Activated CD4-positive, alpha-beta T cell treated with anti-CD3 and anti-CD28 coated beads, Interleukin-2, amount 10 ng/mL, durations not matched to agents 7 days and 5 days (primary cell): ENCODE measurements at places on chromosomes 11 and 22. TPM values are rescaled to one million over a fixed set of nuclear protein-coding genes. Genes with fewer than 3 reads are reported as not detected.

DNA sequence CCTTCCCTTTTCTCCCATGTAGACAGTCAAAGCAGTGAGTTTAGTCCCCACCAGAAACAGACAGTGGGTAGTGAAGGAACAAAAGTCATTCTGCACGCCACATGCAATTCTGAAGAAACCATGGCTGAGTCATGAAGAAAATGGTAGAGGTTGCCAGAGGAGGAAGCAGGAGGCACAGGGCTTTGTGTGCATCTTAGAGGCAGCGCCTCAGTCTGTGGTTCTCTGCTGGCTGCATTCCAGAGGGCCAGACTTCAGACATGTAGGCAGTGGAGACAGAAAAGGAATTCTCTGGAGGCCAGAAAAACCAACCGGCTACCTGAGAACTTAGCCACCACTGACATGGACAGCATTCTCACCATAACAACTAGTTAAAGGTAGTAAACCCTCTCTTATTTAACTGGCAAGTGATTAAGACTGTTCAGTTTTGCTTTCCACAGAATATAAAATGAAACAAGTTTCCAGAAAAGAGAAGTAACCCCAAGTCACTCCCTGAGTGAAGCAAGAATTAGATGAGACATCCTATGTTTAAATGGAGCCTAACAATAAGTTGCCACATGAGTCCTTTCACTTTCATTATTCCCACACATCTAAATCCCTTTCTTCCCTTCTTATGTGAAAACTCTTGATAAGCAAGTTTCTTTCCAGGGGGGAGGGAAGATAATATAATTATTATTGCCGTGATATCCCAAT, 556.1 kb downstream of the SOX6 start:
- no peak overlapping the region for H3K27ac ChIP-seq
- H3K36me3 ChIP-seq: no peaks in the 10 kb centered on the region
- no peaks in the 10 kb centered on the region for H3K4me1 ChIP-seq
- DNase-seq: no peak
- peaks cover 2% of the 10 kb centered on the region for H3K27me3 ChIP-seq

DNA sequence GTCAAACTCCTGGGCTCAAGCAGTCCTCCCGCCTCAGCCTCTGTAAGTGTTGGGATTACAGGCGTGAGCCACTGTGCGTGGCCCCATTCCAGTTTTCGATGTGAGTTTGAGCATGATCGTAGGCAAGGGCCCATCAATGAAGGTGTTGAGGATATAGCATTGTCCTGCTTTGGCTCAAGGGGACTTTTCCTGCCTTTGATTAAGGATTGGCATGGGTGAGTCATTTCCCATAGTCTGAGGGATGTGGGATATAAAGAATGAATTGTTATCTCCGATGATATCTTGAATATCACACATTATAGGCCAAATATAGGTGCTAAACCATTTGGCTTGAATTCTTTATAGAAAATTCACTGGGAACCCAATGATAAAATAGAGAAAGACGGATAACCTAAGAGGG, 30.4 kb downstream of the STIM1 start:
- no peak for DNase-seq
- peaks cover 18% of the 10 kb centered on the region for H3K36me3 ChIP-seq
- peaks cover 43% of the 10 kb centered on the region for H3K4me1 ChIP-seq
- no peak overlapping the region for H3K4me3 ChIP-seq

FIBIN gene
- total RNA-seq: not detected

- no peak overlapping the region for H3K27ac ChIP-seq
- H3K27me3 ChIP-seq: no peaks in the 10 kb centered on the region
- peak; percentile 49 for DNase-seq
- H3K36me3 ChIP-seq: no peaks in the 10 kb centered on the region
- H3K4me1 ChIP-seq: no peaks in the 10 kb centered on the region
- no peak overlapping the region for H3K4me3 ChIP-seq
Observed at GRCh38 chr22:23402275-23403151, 177.6 kb downstream of the IGLL1 start.

DNA sequence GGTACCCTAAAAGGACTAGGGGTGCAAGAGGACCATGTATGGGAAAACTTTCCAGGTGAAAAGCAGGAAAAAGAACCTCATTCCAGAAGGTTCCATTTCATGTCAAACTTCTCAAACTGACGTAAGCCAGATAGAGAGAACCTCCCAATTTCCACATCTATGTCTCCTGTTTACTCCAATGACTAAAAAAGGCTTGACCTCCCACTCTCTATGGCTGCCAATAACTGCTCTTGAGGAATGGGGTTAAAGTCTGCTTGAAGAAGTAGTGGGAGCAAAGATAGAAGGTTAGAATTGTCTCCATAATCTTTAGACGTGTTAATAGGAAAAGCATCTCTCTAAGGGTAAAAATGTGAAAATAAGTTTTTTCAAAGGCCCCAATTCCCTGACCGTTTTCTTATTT, 38.0 kb downstream of the DCUN1D5 start:
- no peak overlapping the region for H3K27ac ChIP-seq
- H3K36me3 ChIP-seq: peaks cover 2% of the 10 kb centered on the region
- H3K27me3 ChIP-seq: no peaks in the 10 kb centered on the region
- no peak for DNase-seq
- no peaks in the 10 kb centered on the region for H3K4me1 ChIP-seq

- H3K4me3 ChIP-seq: no peak overlapping the region
- H3K27ac ChIP-seq: no peak overlapping the region
- no peak for DNase-seq
- peaks cover 2% of the 10 kb centered on the region for H3K4me1 ChIP-seq
- no peaks in the 10 kb centered on the region for H3K27me3 ChIP-seq
Observed at GRCh38 chr11:30406978-30407762, 84.3 kb downstream of the ARL14EP start.

UBE4A gene
- total RNA-seq: 42.6 TPM

POU2AF3 gene
- not detected for total RNA-seq

GRCh38 chr11:108536783-108537182, 38.6 kb upstream of the POGLUT3 start:
- no peaks in the 10 kb centered on the region for H3K27me3 ChIP-seq
- H3K4me1 ChIP-seq: no peaks in the 10 kb centered on the region
- no peak for DNase-seq
- H3K4me3 ChIP-seq: no peak overlapping the region

DNA sequence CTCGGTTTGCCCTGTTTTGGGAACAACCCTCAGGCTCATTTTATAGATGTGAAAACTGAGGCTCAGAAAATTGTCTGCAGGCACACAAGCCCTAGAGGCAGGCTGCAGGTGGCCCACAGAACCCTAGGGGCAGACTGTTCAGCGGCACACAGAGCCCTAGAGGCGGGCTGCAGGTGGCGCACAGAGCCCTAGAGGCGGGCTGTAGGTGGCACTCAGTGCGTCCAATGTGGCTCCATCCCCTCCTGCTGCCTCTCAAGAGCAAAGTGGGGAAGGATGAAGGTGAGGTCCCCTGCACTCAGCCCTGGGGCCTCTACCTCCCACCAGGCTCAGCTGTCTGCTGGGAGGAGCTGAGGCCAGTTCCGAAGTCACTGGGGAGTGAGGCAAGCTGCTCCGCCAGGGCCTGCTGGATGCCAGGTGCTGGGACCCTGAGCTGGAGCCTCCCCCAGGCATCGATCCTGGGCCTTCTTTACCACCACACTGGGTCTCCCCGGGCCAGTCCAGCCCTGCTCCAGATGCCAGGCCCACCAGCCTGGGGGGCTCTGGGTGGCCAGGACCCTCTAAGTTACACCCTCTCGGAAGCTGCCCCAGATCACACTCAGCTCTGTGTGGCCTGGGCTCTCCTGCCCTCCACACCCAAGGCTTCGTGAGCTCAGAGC, 2.3 kb downstream of the ACY3 start:
- H3K4me3 ChIP-seq: no peak overlapping the region
- peak; percentile 72 for DNase-seq
- no peak overlapping the region for H3K27ac ChIP-seq
- H3K36me3 ChIP-seq: no peaks in the 10 kb centered on the region
- peaks cover 9% of the 10 kb centered on the region for H3K27me3 ChIP-seq

ELMOD1 gene
- not detected for total RNA-seq

- H3K27ac ChIP-seq: no peak overlapping the region
- H3K4me1 ChIP-seq: no peaks in the 10 kb centered on the region
- no peak overlapping the region for H3K4me3 ChIP-seq
- no peak for DNase-seq
- H3K27me3 ChIP-seq: no peaks in the 10 kb centered on the region
- no peaks in the 10 kb centered on the region for H3K36me3 ChIP-seq
Observed at GRCh38 chr11:77199137-77199745, 71.2 kb downstream of the MYO7A start.

DNA sequence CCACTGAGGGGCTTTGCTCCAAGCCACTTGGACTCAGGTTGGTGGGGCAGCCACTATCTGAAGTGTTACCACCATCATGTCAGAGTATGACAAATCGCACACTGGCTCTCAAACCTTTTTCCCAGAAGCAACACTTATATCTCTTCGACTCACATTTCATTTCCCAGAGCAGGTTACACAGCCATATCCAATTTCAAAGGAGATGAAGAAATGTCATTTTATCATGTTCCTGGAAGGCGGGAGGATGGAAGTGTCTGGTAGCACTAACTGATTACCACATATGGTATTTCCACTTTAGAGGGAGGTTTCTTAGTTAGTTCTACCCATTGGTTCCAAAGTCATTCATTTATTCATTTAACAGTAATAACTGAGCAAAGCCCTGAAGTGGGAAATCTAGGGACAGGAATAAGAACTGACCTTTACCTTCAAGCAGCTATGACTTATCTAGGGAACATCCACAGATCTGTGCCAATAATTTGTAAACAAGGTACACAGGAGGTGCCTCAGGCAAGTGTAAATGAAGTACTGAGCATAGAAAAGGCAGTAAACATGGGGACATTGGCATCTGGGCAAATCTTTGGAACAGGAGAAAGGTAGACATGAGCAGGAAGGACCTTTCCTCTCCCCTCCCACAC, 54.9 kb upstream of the LRRC55 start:
- no peak overlapping the region for H3K27ac ChIP-seq
- no peaks in the 10 kb centered on the region for H3K36me3 ChIP-seq
- H3K27me3 ChIP-seq: peaks cover 24% of the 10 kb centered on the region
- no peak for DNase-seq
- no peak overlapping the region for H3K4me3 ChIP-seq
